ENCODE measurements at places on chromosomes 7 and 10.

GRCh38 chr10:60893231-60893630 is 50.8 kb downstream of the RHOBTB1 start:
- DNase-seq, result no peak

GRCh38 chr7:49443515-49443914 is 329.9 kb upstream of the VWC2 start:
- DNase-seq, result no peak

- DNase-seq, result no peak
Observed at GRCh38 chr7:130945411-130945811, 211.4 kb upstream of the KLF14 start.

DNA sequence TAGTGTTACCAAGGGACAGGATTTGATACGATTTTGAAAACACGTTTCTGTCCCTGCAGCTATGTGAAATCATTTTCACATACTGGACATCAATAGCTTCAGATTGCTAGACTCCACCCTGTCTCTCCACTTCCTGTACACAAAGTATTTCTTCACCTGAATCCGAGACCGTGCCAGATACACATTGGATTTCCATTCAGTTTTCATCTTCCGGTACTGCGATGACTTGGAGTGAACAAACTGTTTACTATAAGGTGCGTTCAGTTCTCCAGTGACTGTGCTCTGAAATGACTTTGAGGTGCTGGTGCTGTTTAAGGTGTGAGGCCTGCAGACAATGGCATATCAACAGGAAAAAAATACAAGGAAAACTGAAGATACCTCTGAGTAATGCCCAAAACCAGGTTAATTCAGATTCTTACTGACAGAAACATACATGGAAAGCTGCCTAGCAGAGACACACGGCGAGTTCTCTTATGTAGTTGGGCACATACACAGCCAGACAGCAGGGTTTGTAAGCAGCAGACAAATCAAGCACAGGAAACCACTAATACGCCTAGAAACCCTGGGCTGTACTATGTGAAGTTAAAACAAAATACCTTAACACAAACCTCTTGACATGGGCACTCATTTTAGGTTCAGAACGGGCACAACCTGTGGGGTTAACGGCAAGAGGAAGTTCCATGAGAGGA is 119.2 kb downstream of the GALNT11 start:
- peak; percentile 34 for DNase-seq

- DNase-seq, result no peak
Observed at GRCh38 chr7:103343332-103343731, 1.2 kb downstream of the DNAJC2 start.

DNA sequence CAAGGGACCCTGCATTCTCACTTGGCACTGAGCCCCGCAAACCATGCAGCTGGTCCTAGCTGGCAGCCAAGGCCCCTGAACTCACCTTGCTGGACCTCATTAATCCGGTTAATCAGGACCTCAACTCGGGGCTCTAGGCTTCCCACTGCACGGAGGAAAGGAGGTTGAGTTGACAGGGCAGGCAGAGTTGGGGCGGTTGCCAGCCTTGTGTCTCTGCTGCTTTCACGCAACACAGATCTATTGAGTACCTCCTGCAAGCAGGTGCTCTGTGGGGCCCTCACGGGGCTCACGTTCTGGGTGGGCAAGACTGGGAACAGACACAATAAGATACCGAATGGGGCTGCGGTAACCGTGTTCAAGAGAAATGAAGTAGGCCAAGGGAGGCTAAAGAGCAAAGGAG is 6.2 kb downstream of the SYCE1 start:
- DNase-seq, result no peak

GRCh38 chr10:105843786-105844185 is 1202.7 kb downstream of the SORCS3 start:
- DNase-seq, result no peak

GRCh38 chr10:88042160-88043100 is 179.0 kb downstream of the PTEN start:
- DNase-seq, result no peak

- DNase-seq, result no peak
Observed at GRCh38 chr10:71067098-71067740, 145.2 kb upstream of the UNC5B start.

DNA sequence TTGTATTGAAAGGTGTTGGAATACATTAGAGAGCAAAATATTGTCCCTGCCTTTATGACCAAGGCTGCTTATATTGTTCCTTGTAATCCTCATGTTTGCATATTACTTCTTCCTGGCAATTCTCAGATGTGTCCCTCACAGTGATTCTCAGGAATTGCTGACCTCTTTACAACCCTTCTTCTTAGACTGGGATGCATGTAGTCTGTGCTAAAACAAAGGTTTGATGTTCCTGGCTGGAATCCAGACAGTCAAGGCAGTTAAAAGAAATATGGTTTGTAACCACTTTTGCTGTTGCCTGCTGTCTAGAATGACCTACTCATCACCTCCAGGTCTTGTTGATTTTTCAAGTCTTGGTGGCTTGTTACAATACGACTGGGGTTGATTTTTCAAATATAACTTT is 367.6 kb downstream of the HGF start:
- no peak for DNase-seq

GRCh38 chr10:266974-267425 is 131.7 kb downstream of the ZMYND11 start:
- no peak for DNase-seq

DNA sequence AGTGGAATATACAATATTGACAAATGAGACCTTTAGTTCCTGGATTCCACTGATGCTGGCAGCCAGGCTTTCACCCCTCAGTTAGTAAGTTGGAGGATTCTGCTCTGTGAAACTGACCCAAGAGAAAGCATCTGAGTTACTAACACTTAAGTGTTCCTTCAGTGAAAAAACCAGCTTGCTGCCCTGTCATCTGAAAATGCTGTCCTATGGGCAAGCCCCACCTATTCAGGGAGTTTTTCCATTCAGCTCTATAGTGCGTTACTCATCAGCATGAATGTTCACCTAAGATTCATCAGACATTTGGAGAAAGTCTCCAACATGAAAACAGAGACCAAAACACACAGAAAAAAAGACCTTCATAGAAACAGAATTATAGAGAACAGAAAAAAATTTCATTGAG is 37.9 kb downstream of the PRPF18 start:
- DNase-seq, result no peak

- no peak for DNase-seq
Observed at GRCh38 chr10:22704471-22704911, 9.9 kb downstream of the PIP4K2A start.

- no peak for DNase-seq
Observed at GRCh38 chr10:104844073-104844472, 203.0 kb downstream of the SORCS3 start.

DNA sequence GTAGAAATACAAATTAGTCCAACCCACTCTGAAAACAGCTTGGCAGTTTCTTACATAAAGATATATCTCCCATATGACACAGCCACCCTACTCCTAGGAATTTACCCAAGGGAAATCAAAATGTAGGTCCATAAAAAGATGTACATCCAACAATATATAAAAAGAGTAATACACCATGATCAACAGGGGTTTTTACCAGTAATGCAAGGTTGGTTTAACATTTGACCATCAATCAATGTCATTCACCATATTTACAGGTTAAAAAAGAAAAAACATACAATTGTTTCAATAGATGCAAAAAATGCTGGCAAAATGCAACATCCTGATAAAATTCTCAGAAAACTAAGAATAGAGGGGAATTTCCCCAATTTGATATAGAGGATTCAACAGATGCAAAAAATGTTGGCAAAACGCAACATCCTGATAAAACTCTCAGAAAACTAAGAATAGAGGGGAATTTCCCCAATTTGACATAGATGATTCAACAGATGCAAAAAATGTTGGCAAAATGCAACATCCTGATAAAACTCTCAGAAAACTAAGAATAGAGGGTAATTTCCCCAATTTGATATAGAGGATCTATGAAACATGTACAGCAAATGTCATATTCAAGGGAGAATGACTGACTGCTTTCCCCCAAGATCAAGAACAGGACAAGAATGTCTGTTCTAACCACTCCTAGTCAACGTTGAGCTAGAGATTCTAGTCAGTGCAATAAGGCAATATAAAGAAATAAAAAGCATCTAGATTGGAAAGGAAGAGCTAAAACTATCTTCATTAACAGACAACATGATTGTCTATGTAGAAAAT is 13.7 kb downstream of the ADAP1 start:
- DNase-seq, result no peak

GRCh38 chr10:74179111-74179710 is 28.2 kb downstream of the ADK start:
- no peak for DNase-seq

- DNase-seq, result no peak
Observed at GRCh38 chr7:123738356-123738755, 10.4 kb downstream of the WASL start.

DNA sequence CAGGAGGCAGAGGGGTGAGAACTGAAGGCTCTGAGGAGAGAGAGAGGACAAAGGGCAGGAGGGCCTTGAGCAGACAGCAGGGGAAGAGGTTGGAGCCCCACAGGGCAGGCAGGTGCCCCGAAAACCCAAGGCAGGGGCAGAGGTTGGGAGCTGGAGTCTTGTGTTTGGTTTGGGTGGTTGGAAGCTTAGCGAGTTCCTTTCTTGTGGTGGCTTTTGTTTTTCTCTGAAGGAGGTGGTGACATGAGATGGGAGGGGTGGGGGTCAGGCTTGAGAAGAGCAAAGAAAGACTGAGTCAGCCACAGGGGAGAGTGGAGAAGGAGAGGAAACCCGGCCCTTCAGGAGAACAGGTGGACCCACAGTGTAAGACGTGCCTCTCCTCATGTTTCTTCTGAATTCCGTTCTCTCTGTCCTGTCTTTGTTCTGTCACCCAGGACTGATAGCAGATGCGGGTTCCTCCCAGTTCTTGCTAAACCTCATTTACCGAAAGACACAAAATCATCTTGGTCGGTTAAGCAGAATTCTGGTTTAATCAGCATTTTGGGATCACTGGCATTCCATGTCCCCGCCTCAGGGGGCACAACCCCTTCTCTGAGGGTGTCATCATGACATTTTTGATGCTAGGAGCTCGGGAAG is 95.3 kb downstream of the INSYN2A start:
- DNase-seq, result no peak

- DNase-seq, result no peak
Observed at GRCh38 chr7:68216051-68216450, 1219.4 kb downstream of the TYW1 start.

DNA sequence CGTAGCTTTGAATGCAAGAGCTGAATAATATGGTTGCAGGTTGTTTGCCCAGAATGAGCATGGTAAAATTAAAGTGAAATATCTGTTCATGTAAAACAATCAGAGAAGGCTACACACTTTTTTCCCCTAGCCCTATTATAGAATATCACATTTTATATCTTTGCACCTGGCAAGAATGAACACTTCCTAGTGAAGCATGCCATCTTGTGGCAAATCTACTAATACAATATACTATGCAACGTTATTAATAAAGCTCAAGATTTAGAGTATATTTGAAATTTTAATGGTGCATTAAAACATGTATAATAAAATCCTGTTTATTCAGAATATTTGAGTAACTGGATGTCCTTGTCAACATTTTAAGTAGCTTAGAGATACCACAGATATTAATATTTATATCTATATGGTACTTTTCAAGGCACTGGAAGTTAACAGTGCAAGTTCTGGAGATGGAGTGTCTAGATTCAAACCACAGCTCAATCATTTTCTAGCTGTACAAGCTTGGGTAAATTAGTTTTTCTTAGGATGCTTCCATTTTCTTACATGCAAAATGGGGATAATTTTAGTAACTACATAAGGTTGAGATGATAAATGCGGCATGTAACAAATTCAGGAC is 643.1 kb upstream of the SEMA3D start:
- DNase-seq, result no peak

GRCh38 chr7:22108151-22108845 is 162.6 kb upstream of the CDCA7L start:
- no peak for DNase-seq

- DNase-seq, result no peak
Observed at GRCh38 chr10:64148607-64149006, 627.4 kb downstream of the REEP3 start.

DNA sequence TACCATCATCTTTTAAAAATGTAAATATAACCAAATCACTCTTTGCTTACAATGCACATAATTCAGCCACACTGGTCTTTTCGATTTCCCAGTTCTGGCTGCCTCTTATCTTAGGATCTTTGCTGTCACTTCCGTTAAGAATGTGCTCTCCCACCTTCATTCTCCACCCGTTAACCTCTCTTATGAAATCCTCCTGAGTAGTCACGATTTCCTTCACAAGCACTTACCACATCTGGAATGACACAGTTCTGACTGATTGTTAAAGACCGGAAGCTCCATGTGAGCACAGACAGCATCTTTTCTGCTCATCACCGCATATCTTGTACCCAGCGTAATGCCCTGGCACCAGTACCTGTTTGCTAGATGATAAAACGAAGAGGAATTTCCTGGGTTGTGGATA is 84.3 kb downstream of the CUL2 start:
- DNase-seq, result no peak

GRCh38 chr7:105337529-105337928 is 51.2 kb downstream of the SRPK2 start:
- no peak for DNase-seq

DNA sequence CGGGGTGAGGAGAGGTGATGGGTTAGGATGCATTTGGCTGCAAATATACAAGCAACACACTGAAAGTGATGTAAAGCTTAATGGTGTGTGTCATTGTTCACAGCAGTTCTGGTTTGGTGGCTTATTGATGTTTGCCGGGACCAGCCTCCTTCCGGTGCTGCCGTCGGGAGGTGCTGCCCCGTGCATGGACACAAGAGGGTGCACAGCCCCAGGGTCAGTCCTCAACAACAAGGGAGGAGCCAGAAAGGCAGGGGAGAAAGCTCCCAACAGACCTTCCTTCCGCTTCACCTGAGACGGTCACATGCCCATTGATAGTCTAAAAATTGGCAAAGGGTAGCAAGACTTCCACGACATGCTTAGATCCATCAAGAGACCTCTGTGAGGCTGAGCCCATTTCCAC is 9.5 kb downstream of the RNF32 start:
- DNase-seq, result no peak

- no peak for DNase-seq
Observed at GRCh38 chr7:117808910-117809705, 64.1 kb downstream of the CTTNBP2 start.

GRCh38 chr10:46288601-46289206 is 1.9 kb downstream of the ANTXRL start:
- no peak for DNase-seq

DNA sequence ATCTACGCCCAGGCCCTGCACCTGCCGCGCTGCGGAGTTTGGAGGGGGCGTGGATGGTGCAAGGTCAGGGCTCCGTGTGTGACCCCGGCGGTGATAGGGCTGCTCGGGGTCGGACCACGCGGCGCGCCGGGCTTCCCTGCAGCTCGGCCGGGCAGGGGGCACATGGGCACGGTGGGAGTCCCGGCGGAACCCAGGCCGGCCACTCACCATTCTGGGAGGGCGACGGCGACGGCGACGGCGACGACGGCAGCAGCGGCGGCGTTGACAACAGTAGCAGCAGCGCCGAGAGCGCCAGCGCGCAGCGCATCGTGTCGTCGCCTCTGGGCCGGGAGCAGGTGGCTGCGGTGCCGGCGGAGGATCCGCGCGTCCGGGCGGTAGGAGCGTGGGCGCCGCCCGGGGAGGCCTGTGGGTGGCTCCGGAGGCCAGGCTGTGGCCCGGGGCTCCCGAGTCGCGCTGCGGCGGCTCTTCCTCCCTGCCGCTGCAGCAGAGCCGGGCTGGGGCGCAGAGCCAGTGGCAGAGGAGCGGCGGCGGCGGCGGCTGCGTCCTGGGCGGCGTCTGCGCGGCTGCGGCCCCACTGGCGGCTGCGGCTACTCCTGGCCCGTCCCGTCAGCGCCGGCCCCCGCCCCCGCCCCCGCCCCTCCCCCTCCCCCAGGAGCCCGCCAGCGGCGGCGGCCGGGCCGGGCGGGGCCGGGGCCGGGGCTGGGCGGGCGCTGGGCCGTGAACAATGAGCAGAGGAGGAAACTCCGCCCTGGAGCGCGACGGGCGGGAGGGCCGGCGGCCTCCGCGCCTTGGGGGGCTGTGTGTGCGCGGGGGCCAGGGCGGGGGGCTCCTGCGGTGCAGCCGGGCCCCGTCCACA is at the start of gene PODXL:
Gene PODXL (minus strand): TSS at position 576 of the 856 bp plus-strand sequence. CDS start 269 bp downstream, at position 307.
- peak; percentile 28 for DNase-seq

All from stimulated activated CD4-positive, alpha-beta T cell treated with anti-CD3 and anti-CD28 coated beads, Interleukin-4, amount 100 ng/mL, for 24 hours (primary cell).